ENCODE measurements at places on chromosomes 5 and 9.

GRCh38 chr5:118577621-118578020 lies 410.7 kb downstream of the DTWD2 start:
- DNase-seq: no peak

DNA sequence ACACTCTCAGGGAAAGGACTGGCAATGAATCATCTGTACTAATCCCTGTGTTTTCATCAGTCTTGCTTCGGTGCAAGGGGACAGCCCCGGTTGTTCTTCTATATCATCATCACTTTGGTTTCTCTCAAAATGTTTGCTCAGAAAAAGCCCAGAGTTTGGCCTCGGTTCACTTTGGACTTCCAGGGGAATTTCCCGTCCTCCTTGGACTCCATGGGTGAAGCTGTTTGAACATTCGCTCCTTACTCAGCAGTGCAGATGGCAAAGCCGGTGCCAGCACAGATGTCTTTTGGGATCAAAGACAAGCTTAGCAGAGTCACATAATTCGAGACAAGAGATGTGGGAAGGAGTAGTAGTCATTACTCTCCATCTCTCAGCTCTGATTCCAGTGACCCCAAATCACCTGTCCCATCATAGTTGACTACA lies 69.8 kb upstream of the TNFSF8 start:
- DNase-seq: no peak

GRCh38 chr5:123089914-123090660 lies 1.0 kb downstream of the PRDM6 start:
- no peak for DNase-seq

GRCh38 chr5:91212714-91213092 lies 170.4 kb downstream of the ARRDC3 start:
- DNase-seq: no peak

DNA sequence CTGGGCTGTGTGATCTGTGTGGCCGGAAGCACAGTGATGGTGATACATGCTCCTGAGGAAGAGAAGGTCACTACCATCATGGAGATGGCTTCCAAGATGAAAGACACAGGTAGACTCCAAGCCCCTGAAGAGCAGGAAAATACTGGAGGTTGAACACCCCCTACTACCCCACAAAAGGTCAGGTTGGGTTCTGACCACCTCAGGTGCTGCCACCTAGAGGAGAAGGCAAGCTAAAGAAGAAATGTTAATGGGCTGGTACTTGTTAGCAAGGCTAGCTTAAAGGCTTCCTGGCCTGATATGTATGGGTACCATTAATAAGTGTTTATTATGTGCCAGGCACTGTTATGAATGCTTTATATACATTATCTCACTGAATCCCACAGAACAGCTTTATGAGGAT lies 11.7 kb downstream of the NIPAL4 start:
- no peak for DNase-seq

GRCh38 chr5:146878476-146879172 lies at the start of gene PPP2R2B:
PPP2R2B (minus strand) TSS chr5:146878757.
- DNase-seq: no peak

DNA sequence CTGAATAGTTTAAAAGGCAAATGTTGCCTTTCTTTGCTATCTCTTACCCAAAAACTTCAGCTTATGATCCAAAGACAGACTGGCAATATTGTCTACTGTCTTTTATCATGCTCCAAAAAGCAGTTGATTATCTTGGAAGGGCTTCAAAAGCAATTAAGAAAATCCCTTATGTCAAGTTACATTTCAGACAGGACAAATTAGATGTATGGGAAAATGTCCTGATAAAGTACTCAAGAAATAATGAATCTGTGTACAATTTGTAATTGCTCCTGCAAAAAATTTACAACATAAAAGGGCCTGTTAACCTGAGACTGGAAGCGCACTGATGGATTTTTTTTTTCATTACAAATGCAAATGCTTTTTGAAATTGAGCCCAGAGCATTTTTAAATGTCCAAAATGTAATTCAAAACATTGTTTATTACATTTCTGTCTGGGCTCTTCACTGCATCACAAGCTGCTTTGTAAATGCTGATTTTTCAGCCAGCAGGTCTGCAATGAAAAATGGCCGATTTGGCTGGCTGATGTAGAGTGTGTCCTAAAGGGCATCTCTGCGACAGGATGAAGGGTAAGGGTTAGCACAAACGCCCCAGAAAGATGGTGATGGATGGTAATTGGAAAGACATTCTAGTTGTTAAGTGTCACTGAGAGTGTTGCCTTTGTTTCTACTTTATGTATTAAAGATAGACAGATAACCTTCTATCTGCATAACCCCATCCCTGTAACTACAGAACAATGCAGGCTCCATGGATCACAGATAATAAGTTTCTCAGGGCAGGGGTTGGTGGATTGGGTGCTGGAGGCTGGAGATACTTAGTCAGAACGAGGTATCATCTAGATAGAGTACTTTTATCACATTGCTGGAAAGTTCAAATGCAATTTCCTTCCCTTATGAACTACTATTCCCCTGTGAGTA lies 27.0 kb downstream of the MAT2B start:
- no peak for DNase-seq

DNA sequence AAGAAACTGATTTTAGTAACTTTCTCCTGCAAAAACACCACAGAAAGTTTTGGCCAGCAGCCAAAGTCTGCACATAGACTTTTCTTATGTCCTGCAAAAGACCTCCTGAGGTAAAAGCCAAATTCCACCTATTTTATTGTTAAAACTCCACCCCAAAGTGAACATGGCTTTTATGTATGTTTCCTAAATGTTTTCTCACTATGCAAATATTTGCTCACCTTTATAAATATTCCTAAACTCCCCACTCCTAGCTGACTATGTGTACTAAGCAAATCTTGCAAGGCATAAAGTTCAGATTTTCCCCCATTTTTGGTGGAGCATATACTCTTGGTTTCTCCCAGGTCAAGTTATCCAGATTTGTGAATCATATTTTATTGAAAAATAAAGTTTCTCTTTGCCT lies 446.2 kb downstream of the DNAH5 start:
- DNase-seq: no peak

DNA sequence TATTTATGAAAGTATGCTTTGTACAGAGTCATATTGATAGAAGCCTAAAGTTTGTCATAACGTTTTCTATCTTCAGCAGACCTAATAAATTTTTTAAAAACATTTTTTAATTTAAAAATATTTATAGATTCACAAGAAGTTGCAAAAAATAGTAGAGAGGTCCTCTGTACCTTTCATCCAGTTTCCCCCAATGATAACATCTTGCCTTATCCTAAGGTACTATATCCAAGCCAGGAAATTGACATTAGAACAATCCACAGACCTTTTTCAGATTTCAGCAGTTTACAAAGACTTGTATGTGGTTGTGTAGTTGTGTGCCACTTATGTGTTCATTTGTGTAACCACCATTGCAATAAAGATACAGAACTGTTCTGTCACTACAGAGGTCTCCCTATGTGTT lies 88.5 kb downstream of the SLC12A2 start:
- no peak for DNase-seq

DNA sequence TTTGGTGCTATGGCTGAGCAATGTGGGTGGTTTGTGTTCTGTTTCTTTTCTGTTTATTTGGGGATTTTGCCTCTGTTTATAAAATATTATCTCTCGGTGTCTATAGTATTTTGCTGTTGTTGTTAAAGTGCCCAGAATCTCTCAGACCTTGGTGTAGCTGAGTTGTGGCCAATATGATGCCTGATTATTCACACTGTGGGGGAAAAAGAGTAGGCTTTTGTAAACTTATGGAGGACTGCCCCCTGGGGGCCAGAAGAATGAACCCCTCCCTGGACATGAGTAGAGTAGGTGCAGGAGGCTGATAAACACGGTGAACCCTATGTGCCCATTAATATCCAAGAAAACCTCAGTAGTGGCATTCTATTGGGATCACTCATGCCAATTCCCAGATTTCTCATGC lies 49.0 kb upstream of the DPYSL3 start:
- DNase-seq: peak; percentile 42

DNA sequence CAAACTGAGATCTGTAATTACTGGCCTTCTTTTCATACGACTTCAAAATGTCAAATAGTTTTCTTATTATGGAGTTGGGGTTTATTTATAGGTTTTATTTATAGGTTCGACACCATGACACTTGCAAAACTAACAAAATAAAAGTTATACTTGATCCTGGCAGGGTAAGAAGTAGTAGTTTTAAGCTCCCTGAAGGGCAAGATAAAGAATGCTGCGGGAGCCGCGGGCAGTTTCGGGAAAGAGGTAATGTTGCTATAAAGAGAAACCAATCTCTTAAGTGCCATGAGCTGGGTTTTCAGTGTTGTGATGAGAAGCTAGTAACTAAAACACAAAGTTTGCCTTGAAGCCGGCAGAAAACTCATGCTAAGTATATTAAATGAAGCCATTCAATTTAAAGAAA lies 24.8 kb downstream of the PTPN3 start:
- no peak for DNase-seq

- DNase-seq: no peak
Observed at GRCh38 chr9:35619800-35620158, 1.6 kb upstream of the CD72 start.

GRCh38 chr5:145984072-145984471 lies 47.7 kb downstream of the SH3RF2 start:
- DNase-seq: no peak

- peak; percentile 67 for DNase-seq
Observed at GRCh38 chr9:94681508-94681907, 42.2 kb upstream of the FBP1 start.

DNA sequence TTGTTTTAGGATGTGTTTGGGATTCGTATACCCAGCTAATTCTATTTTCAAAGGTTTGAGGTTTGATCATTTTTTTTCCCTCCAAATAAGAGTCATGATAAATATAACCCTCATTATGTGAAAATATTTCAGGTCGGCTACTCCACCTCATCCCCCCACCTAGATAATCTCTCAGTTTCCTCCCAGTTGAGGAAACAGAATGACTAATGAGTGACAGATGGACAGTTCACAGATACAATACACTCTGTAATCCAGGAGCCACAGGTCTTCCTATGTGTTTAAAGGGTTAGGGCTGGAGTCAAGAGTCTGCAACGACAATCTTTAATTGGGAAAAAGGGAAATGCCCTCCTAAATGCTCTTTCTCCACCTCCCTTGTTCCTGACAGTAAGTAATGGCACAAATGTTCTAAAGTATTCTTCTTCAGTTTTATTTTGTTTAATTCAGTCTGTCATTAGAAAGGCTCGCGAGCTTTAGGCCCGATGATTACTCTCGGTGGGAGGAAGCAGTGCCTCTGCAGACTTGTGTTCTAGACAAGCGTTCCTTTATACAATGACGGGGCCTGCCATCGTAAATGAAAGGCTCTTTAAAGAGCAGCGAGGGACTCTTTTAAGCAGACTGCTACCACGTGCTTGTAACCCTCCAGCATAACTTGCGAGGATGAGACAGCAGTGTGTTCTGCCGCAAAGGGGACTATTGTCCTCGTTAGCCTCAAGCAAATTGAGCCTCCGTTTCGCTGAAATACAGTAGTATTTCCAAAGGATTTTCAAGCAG lies 69.0 kb downstream of the MEF2C start:
- no peak for DNase-seq

- no peak for DNase-seq
Observed at GRCh38 chr5:14464096-14464495, 117.5 kb upstream of the OTULINL start.

DNA sequence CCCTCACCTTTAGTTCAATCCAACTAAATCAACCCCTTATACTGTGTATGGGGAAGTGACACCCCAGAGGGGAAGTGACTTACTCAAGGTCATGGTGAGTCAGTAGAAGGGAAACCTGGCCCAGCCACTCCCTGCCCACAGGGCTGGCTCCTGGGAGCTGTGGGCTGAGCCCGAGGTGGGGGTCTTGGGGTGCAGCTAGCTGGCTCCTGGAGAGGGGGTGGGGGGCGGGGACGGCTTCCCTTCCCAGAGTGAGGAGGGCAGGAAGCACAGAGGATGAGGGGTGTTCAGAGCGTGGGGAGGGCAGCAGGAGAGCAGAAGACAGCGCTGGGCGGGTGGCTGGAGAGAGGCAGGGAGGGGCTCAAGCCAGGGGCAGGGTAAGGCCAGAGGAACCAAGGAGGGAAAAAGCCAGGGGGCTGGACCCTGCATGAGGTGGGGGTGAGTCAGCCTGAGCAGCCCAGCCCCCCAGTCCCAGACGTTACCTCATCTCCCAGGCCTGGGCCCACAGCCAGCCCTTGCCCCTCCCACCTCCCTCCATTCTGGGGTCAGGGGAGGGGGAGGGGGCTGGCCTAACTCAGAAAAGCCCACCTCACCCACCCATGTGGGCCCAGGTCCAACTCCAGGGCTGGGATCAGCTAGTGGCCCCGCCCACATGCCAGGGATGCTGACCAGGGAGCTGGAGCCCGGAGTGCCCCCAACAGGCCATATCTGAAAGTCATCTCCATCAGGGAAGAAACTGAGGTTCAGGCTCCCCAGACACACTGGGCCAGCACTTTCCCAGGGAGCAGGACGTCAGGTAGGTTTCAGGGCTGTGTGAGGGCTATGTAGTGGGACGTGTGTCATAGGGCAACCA lies 2.8 kb downstream of the PDLIM7 start:
- no peak for DNase-seq

DNA sequence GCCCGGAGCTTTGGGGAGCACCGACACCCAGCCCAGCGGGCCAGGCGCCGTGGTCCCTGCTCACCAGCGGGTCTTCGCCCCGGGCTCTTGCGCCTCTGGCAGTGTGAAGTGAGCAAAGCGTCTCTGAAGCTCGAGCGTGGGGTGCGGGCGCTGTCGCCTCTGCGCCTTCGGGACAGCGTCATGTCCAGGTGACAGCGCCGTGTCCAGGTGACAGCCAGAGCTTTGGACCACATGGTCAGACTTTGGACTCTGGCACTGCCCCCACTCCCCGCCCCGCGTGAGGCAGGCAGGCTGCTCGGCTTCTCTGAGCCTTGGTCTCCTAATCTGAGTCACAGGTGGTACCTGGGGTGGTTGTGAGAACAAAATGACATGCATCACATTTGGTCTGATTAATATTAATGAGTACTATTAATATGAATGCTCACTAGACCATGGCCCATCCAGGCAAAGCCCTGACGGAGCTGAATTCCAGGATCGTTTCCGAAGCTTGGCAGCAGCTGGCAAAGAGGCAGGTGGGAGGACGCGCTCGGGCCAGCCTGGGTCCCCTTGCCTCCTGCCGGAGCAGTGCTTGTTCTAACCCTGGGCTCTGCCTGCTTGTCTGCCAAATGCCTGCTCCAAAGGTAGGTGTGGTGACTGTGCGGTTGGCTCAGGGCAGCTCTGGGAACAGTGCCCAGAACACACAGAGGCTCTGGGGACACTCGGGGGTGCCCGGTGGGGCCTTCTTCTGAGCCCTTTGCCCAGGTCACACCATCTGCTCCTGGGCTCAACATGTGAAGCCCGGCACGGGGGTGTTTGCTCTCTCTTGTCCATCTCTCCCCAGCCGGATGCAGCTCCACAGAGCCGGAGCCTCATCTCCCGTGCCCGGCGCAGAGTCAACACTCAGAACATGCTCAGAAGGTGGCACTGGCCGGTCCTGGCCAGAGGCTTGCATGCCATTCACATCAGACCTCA lies 157.1 kb downstream of the OLFM1 start:
- no peak for DNase-seq

GRCh38 chr9:75238311-75238976 lies 150.1 kb downstream of the OSTF1 start:
- peak; percentile 34 for DNase-seq

- DNase-seq: no peak
Observed at GRCh38 chr5:134864707-134865106, 9.5 kb upstream of the TXNDC15 start.

GRCh38 chr5:133460172-133460758 lies 152.1 kb downstream of the FSTL4 start:
- DNase-seq: no peak

All from NCI-H2029 treated with DMSO at 0.1 percent for 48 hours (cell line).